ENCODE measurements at places on chromosomes 7 and 10.

- no peak for DNase-seq
These were observed 121.3 kb upstream of the HABP2 start for GRCh38 chr10:113431398-113432160.

- DNase-seq: no peak
These were observed 36.9 kb downstream of the CAPZA2 start for GRCh38 chr7:116899308-116899707.

DNA sequence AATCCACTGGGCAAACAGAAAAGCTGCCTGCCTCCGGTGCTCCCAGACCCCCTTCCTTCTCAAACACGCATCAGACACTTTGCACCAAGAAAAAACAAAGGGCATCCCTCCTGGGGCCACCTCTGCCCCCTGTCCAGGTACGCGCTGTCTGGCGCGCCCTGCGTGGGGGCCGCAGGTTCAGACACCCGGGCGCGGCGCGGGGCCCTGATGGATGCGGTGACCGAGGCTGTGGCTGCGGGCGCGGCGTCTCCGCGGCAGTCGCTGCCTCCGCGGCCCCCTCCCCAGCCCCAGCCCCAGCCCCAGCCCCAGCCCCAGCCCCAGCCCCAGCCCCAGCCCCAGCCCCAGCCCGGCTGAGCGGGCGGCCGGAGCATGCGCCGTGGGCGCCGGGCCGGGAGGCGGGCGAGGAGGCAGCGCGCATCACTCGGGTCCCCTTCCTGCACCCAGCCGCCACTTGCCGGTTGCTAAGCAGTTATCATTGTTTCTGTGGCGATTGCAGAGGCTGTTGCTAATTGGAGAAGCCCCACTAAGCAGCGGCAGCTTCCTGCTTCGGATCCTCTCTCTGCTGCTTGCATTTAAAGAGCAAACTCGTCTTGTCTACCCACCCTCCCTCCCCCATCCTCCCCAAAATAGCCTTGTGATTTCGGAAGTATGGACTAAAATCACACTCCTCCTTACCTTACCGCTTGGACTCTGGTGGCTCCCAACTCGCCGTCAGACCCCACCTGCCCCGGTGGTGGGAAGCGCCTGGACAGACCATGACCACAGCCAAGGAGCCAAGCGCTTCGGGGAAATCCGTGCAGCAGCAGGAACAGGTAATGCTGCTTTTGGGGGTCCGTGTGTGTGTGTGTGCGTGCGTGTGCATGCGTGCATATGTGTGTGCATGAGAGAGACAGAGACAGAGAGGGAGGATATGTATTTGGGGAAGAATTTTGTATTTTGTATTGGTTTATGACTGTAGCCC lies 252.8 kb downstream of the DPP6 start:
- no peak for DNase-seq

DNA sequence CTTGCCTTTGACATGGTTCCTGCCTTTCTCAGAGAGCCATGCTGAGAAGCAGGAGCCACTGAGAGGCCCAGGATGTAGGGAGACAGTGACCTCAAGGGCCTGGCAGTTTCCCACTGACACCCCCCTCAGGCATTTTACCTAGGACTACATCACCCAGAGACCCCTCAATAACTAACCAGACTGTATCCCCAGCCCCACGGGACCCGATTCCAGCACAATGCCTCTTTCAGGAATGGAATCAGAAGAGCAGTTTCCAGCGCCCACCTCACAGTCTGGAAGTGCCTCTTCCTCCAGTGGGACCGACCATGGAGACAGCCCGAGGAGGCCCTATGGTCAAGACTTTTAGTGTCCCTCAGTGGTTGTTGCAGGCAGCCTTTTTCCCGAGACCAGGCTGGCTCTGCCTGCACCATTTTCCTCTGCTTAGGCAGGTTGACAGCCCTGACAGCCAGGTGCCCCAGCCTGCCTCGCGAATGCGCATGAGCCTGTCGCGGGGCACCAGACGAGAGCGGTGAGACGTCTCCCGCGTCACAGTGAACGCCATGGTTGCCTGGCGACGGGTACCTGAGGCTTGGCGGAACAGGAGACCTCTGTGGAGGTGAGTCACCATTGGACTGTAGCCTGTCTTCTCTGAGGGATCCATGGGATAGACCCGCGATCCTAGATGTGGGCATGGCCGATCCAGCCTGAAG lies 28.4 kb upstream of the ZNF273 start:
- no peak for DNase-seq

DNA sequence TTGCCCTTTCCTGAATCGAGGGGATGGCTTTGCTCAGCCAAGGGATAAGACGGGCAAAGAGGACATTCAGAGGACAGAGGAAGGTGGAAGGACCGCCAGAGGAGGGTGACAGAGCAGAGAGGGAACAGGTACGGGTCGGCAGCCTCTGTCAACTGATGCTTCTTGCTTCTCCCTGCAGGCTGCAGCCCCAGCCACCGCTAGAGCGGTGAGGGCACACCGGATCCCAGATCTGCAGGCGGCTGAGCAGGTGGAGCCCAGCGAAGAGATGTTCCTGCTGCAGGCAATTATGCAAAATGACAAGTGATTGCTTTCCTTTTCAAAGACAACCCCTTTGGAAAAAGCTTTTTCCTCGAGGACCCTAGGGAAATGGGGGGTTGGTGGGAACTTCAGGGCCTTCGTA lies 181.9 kb upstream of the ANKRD30A start:
- DNase-seq: no peak

DNA sequence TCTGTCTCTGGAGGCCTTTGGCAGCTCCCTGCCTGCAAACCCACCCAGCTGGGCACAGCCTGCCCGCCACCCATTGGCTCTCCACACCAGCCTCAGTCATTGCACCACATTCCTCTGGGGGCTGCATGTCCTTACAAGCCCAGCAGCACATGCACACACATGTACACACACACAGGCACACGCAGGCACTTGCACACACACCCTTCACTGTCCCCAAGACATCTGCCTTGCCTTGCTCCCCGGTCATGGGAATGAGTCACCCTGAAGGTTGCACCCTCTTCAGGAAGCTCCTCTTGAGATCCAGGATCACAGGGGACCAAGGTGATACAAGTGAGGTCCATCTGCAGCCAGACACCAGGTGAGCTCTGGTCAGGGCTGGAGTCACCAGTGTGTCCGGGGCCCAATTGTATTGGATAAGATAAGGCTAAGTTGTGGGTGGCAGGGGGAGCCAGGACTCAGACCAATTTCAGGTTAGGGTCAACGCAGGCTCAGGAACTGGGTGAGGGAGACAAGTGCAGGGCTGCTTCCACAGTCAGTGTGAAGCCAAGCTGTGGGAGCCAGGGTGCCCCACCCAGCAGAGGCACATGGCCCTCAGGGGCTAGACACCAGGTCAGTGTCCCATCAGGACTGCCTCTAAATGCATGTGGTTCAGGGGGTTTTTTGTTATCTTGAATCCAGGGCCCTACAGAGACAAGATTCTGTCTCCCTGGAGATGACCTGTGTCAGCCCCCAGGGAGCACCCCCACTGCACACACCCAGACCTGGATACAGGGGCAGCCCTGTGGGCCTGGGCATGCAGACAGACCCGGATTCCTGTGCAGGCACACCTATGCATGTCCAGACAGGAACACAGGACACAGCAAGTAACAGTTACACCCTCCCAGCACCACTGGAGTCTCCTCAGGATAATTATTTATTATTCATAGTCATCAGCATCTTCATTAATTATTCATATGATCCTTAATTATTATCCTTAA lies 33.8 kb downstream of the KCNH2 start:
- DNase-seq: no peak

DNA sequence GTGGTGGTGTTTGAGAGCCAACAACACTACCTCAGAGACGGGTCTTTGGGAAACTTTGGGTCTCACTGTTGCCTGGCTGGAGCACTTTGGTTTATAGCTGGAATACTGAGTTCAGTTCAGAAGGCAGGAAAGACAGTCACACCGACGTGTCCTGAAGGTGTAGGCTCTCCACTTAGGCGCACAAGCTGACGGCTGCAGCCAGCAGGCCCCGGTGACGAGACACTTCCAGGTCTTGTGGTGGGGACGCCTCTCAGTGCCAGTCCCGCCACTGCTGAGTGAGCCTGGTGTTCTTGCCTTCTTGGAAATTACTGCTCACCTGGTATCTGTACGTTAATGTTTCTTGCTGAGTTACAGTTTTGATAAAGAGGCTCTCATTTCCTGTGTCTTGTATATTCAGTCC lies 74.0 kb downstream of the WDR37 start:
- no peak for DNase-seq

DNA sequence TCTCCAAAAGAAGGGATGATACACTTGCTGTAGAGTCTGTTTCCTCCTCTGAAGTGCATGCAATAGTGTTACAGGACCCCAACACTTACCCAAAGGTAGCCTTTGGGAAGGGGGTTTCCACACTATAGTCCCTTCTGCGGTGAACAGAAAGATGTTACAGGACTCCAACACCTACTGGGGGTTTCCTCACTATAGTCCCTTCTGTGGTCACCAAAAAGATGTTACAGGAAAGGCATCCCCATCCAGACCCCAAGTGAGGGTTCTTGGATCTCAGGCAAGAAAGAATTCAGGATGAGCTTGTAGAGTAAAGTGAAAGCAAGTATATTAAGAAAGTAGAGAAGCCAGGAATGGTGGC lies 69.2 kb upstream of the PIK3CG start:
- no peak for DNase-seq

DNA sequence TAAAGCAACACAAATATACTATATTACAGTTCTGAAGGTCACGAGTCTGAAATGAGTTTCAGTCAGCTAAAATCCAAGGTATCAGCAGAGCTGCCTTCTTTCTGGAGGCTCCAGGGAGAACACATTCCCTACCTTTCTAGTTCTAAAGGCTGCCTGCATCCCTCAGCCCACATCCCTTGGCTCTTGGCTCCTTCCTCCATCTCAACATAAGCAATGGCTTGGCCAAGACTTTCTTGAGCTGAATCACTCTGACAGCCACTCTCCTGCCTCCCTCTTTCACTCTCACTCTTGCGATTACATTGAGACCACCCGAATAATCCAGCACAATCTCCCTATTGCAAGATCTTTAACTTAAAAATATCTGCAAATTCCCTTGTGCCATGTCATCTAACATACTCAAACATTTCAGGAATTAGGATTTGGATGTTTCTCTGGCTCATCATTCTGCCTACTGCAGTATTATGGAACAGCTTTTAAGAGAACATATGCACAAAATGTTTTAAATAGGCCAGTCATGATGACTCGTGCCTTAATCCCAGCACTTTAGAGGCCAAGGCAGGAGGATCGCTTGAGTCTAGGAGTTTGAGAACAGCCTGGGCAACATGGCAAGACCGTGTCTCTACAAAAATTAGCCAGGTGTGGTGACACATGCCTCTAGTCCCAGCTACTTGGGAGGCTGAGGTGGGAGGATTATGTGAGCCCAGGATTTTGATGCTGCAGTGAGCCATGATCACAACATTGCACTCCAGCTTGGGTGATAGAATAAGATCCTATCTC lies 144.2 kb upstream of the VSTM2A start:
- DNase-seq: no peak

DNA sequence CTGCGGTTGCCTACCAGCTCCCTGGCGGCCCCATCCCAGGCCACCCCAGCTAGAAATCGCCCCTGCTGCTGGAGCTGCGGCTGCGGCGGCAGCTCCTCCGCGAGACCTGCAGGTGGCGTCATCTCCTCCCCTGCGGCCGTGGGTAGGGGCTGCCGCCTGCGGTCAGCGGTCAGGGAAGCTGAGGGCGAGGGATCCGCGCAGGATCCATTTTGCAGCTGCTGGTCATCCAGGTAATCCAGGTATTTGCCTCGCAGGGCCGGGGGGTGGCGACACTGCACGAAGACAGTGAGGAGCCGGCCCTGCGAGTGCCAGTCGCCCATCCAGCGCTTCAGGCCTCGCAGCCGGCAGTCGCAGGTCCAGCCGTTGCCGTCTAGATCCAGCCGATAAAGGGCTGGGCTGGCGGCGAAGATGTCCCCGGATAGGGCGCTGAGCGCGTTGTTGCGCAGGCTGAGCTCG lies 1.5 kb downstream of the TRIL start:
- no peak for DNase-seq

DNA sequence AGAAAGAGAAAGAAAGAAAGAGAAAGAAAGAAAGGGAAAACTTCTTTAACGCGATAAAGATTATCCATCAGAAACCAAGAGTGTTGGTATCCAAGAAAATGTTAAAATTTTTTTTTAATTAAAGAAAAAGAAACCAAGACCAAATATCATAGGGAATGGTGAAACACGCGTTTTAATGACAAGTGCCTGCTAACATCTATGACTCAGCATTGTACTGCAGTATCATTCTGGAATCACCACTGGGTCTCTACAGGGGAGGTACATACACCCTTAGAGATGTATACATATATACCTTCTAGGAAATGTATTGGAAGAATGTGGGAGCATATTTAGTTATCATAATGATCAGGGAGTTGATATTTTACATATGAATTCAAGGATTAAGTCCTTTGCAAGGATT lies 32.1 kb upstream of the PIK3AP1 start:
- DNase-seq: no peak

- no peak for DNase-seq
These were observed 162.0 kb upstream of the TMEM72 start for GRCh38 chr10:44749151-44749550.

DNA sequence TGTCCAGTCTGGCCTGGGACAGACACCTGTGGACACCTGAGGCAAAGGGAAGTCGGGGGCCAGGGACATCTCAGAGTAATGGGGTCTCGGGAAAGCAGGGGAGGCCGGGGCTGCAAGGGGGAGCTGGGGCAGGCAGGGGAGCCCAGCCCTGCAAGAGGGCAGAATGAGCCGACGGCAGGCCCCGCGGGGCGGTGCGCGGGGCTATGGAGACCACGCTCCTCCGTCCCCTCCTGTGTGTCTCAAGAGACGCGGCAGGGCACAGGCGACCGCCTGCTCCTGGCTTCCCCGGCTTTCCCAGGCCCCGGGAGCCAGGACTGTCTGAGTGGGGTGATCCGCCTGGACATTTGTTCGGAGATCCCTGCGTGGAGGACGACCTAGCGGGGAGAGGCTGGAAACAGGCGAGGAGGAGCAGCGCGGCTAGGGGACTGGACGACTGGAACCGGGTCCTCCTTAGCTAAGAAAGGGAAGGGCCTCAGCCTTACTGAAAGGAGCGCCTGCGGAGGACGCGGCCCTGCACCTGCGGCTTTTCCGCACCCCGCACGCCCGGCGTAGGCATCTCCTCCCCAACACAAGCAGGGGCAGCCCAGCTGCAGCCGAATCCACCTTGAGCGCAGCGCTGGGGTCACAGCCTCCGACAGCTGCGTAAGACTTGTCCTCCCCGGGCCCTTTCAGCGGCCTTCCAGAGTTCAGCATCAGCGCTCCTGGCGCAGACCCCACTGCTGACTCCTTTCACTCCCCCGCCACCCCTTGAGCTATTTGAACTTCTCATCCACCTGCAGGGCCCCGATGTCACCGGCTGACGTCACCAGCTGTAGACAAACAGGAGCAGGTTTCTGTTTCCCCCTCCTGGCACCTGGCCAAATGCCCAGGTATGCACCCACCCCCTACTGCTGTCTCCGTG lies 176.4 kb downstream of the ZNF248 start:
- DNase-seq: no peak

DNA sequence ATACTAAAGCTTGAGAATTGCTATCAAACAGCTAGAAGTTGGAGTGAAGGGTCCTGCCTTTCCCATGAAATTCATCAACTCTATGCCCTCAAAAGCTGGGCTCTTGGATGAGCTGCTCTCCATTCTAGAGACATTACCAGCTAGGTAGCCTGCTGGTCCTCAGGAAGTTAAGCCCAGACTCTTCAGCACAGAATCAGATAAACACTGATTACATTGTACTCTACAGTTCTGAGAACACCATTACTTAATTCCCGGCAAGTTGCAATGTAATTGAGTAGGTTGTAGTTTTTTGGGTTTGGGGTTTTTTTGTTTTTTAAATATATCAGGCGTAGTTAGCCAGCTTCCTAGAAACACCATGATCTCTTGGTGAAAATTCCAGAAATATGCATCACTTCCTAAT lies 84.1 kb upstream of the PIK3CG start:
- no peak for DNase-seq

Measured in activated CD8-positive, alpha-beta memory T cell treated with anti-CD3 and anti-CD28 coated beads for 48 hours (primary cell).